ENCODE measurements at places on chromosomes 5 and 9. TPM values are rescaled to one million over a fixed set of nuclear protein-coding genes. Genes with fewer than 3 reads are reported as not detected.

Gene PCDHA1
- not detected for total RNA-seq

Gene PIP5K1B
- total RNA-seq = 2.1 TPM

Gene FOXD4L4
- 0.25 TPM for total RNA-seq

Gene OR13J1
- not detected for total RNA-seq

Gene KIF24
- 6.1 TPM for total RNA-seq

Gene CCDC127
- total RNA-seq = 7.3 TPM

Gene IFNK
- total RNA-seq = not detected

Gene CEP78
- total RNA-seq = 33.4 TPM

Gene LCN1
- total RNA-seq = not detected

Gene GFRA3
- 0.11 TPM for total RNA-seq

Gene DMRT2
- not detected for total RNA-seq

Gene DDX4
- total RNA-seq = not detected

Gene NADK2
- 11.7 TPM for total RNA-seq

Gene SLC6A19
- total RNA-seq = not detected

Gene RRAGA
- 20.5 TPM for total RNA-seq

Gene PCSK1
- total RNA-seq = not detected

Gene NIPAL4
- 0.30 TPM for total RNA-seq

Gene EEIG1
- 63.1 TPM for total RNA-seq

Gene NTRK2
- total RNA-seq = 0.21 TPM

Gene CAVIN4
- total RNA-seq = 0.21 TPM

Gene GDF9
- 1.1 TPM for total RNA-seq

Gene SLC27A6
- total RNA-seq = not detected

Gene UTP15
- 25.7 TPM for total RNA-seq

Gene SLC6A7
- not detected for total RNA-seq

Gene CMBL
- 0.80 TPM for total RNA-seq

Gene CTSV
- 2.8 TPM for total RNA-seq

Gene CENPH
- 80.4 TPM for total RNA-seq

Gene PAPPA
- total RNA-seq = 0.37 TPM

Gene INSL6
- total RNA-seq = not detected

Gene TRPM6
- 0.31 TPM for total RNA-seq

Measured in activated naive CD4-positive, alpha-beta T cell treated with anti-CD3 and anti-CD28 coated beads, Interleukin-2, amount 50 U/mL, for 72 hours (primary cell).